ENCODE measurements at places on chromosomes 3 and 15.

GRCh38 chr3:67558426-67558825 lies 96.0 kb downstream of the SUCLG2 start:
- no peak for DNase-seq

DNA sequence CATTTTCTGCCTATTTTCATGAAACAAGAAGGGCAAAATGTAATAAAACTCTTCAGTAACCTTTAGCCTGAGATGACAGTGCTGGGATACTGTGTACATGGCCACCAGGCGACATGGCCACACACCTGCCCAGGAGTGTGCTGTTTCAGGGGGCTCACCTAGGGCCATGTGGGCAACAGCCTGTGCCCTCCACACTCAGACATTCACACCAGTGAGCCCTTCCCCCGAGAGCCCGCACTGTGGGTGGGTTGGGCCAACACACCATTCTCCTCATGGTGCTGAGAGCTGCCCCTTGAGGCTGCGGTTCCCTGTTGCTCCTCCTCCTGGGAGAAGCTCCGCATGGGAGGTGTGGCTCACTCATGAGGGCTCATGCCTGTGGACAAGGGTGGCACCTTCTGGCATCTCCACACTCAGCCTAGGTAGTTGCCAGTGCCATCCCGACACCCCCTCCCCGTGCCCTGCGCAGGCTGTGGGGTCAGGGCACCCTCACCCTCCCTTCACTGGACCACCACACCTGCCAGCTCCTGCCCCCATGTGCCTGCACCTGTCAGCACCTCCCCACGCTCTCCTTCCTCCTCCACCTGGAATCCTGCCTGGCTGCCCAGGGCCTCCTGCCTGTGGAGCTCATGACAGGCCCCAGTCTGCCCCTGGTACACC lies 19.7 kb downstream of the OCA2 start:
- DNase-seq: no peak

DNA sequence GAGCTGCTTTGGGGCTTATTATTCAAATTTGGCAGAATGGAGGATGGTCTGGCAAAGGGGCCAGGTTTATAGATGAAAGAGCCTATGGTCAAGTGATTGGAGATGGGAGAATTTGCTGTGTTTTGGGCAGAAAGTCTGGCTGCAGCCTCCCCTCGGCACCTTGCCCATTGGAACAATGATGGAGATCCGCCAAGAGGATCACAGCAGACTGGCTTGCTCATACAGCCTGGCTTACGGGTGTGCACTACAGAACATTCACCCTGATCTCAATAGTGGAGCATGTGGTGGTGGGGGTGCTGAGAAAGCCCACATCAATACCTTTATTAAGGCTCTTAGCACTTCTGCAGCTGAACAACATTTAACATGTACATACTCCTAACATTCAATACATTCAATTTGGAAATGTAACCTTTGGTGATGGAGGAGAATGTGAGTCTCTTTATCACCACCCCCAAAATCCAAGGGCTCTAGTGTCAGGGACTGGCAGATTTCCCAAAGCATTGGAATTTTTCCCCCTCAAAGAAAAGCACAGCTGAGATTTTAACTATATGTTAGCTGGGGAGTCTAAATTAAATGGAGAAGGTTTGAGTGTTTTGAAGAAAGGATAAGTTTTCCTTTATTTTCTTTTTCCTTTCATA lies 118.4 kb upstream of the TMC3 start:
- no peak for DNase-seq

GRCh38 chr3:77460326-77460725 lies 420.4 kb downstream of the ROBO2 start:
- DNase-seq: no peak

GRCh38 chr3:59374818-59375211 lies 325.0 kb upstream of the CFAP20DC start:
- no peak for DNase-seq

Measured in activated T-cell treated with anti-CD3 and anti-CD28 coated beads, Interleukin-2, amount 50 U/mL, for 48 hours (primary cell).